Right lung (tissue), 10 donors: ENCODE measurements at places on chromosomes 5 and 9. TPM values are rescaled to one million over a fixed set of nuclear protein-coding genes. Genes with fewer than 3 reads are reported as not detected.
A peak's percentile ranks its signal among the peaks of the same experiment; 100 is the strongest.

The TLR4 gene
- polyA plus RNA-seq, result 7.0 TPM

The ABITRAM gene
- polyA plus RNA-seq, result 37.1 TPM

The NRG2 gene
- 6.5 TPM for polyA plus RNA-seq

The NR2F1 gene
- 179 TPM for polyA plus RNA-seq

DNA sequence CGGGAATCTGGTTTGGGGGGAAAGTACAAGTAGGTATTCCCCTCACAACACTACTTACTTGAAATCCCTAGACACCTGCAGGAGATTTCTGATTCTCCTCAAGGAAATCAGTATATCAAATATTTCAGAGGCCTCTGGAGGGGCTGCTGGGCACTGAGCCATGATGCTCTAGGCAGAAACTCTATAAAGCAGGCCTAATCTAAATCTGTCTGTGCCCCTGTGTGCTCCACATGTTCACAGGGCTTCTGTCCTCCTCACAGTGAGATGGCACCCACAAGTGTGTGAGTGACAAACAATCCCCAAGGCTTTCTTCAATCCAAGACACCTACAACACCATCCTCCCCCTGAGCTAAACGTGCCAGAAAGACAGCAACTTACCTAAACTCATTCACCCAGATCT, 39.0 kb downstream of the NIPSNAP3B start:
- no peak for DNase-seq

GRCh38 chr9:125435776-125436612, 174.4 kb downstream of the GAPVD1 start:
- DNase-seq, result no peak

DNA sequence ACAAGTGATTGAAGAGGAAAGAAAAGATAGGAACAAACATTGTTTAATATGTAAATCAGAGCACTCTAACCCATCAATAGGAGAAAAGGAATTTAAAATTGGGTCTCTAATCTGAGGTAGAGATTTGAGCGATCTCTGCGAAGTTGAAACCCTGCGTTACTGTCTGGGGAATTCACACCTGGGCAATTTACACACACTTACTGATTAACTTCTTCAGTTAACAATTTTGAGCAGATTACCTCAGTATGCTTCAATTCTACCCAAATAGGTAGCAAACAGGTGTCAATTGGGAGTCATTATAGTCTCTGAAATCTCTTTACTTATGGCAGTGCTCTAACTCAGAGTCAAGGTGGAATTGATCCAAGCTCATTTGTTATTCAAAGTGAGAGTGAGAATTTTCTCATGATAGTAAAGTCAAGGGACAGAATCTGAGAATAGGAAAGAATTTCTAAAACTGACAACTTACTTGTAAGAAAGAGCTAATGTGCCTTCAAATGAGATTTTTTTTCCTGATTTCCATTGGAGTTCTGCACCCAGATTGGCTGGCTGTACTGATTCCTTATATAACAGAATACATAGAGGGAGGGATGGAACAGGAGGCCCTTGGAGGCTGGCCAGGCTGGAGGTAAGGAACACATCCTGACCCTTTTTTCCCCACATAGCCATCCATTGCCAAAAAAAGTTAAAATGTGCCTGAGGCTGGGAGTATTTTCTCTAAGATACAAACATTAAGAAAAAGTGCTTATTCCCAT, 27.1 kb upstream of the IFNA14 start:
- no peak for DNase-seq

DNA sequence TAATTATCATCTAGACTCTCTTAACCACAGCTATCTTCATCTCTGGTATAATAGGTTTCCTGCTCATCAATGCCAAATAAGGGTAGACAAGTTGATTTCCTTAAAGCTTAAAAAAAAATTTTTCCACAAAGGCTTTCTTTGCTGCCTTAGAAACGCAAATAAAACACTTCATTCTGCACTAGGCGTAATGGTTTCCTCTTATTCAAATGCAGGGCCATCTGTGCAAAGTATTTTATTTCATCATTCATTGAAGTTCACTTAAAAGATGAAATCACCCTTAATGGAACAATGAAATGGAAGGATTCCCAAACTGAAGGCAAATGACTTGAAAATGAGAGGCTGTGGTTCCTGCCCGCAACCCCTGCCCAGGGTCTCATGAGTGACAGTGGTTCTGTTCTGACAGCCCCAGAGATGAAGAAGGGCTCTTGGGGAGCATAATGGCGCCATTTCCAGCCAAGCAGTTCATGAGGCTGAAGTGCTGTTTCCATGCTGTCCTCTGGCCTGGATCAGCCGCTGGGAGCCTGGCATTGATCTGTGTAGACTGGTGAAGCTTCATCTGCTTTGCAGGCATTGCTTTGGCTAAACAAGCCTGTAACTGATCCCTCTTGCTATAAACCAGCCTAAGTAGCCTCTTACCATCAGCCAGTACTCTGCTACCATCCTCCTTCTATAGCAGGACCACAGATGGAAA, 276.9 kb upstream of the WWC1 start:
- DNase-seq, result no peak

GRCh38 chr5:91016954-91017700, 366.0 kb downstream of the ARRDC3 start:
- no peak for DNase-seq

DNA sequence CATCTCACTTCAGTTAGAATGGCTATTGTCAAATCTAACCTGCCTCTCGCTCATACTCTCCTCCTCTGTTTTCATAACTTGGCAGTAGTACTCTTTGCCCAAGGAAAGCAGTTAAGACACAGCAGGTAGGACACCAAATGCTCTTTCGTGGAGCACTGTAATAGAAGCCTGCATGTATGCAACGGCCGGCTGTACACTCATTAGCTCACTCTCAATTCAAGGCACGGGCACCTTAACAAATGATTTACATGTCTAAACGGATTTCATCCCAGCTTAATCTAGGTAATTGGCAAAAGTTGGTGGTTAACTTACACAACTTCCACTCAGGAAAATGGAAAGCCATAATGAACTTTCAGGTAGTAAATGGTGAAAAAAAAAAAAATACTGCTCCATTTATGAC, 14.9 kb downstream of the DEPDC1B start:
- DNase-seq, result no peak

DNA sequence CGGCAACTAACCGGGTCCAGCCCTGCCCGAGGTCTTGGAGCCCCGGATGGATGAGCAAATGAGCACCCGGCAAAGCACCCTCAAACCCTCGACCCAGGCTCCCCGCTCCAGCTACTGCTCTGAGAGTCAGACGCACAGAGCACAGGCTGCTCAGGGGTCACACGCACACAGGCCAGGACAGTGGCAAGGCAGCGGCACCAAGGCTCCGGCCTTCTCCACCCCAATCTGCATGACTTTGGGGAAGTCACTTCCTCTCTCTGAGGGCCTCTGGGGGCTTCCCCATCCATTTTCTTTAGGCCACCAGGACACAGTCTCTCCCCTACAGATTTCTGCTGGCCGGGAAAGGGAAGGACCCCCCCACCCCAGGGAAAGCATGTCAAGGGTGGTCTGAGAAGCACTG, 18.0 kb downstream of the LHX2 start:
- no peak for DNase-seq

- DNase-seq, result no peak
Measured at GRCh38 chr5:140076142-140076541, 33.0 kb upstream of the NRG2 start.

- peak; percentile 27 for DNase-seq
Measured at GRCh38 chr5:42767491-42768105, 11.0 kb downstream of the CCDC152 start.

DNA sequence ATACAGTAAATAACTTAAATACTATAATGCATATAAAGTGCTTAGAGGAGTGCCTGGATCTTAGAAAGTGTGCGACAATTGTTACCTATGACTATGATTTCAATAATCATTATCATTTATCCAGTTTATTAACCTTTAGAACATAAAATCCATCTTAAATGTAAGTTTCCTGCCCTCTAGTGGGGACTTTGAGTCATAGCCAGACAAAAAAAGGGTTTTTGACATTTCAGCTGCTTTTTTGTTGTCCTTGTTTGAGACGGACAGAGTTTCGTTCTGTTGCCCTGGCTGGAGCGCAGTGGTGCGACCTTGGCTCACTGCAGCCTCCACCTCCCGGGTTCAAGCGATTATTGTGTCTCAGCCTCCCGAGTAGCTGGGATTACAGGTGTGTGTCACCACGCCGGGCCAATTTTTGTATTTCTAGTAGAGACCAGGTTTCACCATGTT, 9.7 kb upstream of the C9orf152 start:
- DNase-seq, result no peak

DNA sequence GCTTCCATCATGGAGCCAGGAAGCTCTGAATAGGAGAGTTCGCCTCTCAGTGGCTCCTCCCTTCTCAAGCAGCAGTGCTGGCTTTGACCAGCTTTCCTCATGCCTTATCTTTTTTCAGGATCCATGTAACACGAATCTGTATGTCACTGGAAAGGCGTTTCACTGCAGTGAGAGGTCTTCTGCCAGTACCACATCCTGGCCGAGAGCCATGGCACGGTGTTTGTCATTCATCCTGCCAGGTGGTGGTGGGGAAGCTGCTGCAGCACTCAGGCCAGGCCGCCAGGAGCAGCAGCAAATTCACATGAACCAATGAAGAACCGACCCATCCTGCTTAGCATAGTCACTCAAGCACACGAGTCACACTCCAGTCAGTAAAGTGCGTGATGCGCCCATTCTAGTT, 179.0 kb downstream of the FANCC start:
- DNase-seq, result no peak

DNA sequence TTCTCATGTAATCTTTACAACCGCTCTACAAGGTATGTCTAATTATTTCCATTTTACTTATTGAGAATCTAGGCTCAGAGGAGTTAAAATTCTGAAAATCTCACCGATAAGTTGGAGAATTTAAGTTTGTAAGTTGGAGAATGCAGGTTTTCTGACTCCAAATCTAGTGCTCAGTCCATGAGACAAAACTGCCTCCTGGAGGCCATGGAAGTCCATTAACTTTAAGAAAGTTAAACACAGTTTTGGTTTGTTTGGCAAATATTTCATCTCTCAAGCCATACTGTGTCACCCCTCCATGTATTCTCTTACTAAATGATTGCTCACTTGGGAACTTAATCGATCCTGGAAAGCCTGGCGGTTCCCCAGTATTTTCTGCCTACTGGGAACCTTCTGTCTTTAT, 52.6 kb downstream of the INIP start:
- no peak for DNase-seq

GRCh38 chr9:108024604-108025003, 535.0 kb upstream of the KLF4 start:
- no peak for DNase-seq

- no peak for DNase-seq
Measured at GRCh38 chr5:50401336-50401735, 39.8 kb downstream of the EMB start.

GRCh38 chr5:82765765-82766164, 311.4 kb downstream of the TMEM167A start:
- DNase-seq, result no peak

GRCh38 chr5:122439645-122440044, 127.6 kb downstream of the SNCAIP start:
- no peak for DNase-seq

GRCh38 chr5:58460002-58460731, at the start of gene PLK2:
Gene PLK2 (minus strand): TSS chr5:58460086. CDS start chr5:58459959, 127 bp downstream.
- DNase-seq, result peak; percentile 97

- DNase-seq, result peak; percentile 11
Measured at GRCh38 chr9:22238809-22239684, 207.6 kb upstream of the DMRTA1 start.

- DNase-seq, result no peak
Measured at GRCh38 chr5:176738637-176739250, 71.6 kb upstream of the UNC5A start.

DNA sequence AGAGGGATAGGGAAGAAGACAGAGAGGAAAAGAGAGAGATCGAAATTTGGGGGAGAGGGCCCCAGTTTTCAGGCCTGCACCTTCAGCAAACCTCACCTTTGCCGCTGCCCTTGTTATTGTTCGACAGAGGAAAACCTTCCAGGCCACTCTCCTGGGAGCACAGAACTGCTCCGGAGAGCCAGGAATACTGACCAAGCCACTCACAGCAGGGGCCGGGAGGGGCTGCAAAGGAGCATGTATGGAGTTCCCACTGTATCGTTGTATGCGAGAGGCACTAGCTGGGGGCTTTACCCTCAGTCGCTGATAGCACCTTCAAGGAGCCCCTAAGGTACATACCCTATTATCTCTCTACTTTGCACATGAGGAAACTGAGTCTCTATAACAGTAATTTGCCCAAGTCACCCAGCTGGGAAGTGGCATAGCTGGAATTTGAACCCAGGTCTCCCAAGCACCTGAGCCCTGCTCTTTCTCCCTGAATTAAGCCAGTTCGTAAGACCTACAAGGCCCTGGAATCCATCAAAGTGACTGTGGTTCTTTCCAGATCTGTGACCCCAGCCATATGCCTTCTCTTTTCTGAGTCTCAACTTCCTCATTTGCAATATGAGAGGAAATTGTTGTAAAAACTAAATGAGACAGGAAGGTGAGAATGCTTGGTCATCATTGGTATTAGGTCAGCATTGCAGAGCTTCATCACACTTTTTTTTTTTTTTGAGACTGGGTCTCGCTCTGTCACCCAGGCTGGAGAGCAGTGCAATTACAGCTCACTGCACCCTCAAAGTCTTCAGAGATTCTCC, 21.0 kb upstream of the FOXE1 start:
- DNase-seq, result no peak

GRCh38 chr5:161539016-161539415, 7.5 kb downstream of the GABRB2 start:
- DNase-seq, result no peak
